ENCODE measurements at places on chromosomes 7 and 10.

DNA sequence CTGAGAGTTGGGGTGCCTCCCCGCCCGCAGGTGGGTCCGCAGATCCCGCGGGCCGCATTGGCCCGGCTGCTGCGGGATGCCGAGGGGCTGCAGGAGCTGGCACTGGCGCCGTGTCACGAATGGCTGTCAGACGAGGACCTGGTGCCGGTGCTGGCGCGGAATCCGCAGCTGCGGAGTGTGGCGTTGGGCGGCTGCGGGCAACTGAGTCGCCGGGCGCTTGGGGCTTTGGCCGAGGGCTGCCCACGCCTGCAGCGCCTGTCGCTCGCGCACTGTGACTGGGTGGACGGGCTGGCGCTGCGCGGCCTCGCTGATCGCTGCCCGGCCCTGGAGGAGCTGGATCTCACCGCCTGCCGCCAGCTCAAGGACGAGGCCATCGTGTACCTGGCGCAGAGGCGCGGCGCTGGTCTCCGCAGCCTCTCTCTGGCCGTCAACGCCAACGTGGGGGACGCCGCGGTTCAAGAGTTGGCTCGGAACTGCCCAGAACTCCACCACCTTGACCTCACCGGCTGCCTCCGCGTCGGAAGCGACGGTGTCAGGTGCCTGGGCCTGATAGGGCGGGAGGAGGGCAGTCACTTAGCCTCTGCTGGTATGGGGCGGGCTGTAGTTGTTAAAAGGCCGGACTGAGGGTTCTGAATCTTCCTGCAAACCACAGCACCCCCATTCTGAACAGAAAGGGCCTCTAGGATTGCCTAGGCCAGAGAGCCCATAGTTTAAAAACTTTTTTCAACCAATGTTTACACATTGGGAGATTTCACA, 1.3 kb downstream of the FBXL15 start:
- DNase-seq = no peak

GRCh38 chr7:27793780-27794179, 53.8 kb downstream of the TAX1BP1 start:
- DNase-seq = no peak

GRCh38 chr7:67821116-67821515, 824.5 kb downstream of the TYW1 start:
- DNase-seq = no peak

DNA sequence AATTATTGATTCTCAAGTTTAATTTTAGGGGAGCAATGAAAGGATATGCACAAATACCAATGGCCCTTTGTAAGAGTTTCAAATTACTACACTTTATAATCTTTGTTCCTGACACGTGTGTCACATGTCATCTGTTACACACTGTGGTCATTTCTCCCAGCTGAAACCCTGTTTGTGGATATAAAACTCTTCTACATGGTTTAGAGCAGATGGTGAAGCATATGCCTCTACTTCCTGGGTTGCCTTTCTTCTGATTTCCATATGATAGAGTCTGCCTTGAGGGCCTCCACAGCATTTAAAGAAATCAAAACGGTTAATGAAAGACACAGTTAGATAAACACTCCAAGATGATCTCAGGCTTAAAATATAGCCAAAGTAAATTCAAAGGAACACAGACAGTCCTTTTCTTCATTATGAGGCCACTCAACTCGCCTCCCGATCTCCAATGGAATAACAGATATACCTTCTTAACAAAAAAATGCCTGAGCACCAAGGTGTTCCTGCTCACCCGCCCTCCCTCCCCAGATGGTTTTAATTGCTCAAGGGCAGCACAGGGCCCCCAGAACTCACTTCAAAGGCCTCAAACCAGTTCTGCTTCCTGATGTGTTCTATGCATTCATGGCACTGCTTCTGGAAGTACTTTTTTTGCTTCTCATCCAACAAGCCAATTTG, 75.0 kb downstream of the CPVL start:
- peak; percentile 60 for DNase-seq

GRCh38 chr7:7185371-7185989, 3.1 kb downstream of the C1GALT1 start:
- no peak for DNase-seq

- DNase-seq = no peak
Observed at GRCh38 chr7:149850007-149850594, 11.9 kb downstream of the ZNF862 start.

- no peak for DNase-seq
Observed at GRCh38 chr7:1993776-1994740, 238.7 kb downstream of the MAD1L1 start.

DNA sequence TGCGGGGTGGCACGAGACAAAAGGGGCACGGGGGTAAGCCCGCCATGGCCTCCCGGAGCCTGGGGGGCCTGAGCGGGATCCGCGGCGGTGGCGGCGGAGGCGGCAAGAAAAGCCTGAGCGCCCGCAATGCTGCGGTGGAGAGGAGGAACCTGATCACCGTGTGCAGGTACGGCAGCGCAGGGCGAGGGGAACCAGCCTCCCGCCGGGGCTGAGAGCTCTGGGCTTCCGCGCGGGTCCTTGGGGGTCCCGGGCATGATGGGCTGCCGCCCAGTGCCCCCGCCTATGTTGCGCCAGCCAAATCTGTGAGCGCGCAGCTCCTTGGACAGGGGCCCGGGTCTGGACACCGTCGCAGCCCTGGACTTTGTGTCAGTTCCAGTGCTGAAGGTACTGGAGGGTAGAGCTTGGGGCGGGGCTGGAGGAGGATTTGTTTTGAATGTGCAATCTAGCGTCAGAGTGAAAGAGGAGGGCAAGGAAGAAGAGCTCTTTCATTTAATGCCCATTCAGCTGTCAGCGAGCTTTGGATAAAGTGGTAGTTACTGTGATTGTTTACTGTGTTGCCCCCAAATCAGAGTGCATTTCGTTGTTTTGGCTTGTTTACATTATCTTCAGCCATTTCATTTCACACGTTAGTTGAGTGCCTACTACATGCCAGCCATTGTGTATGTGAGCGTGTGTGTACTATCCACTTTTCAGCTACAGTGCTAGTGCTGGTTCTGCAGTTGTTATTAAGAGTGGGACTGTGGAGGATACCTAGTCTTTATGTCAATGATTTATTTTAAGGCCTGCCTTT, 777 bp downstream of the RUNDC3B start:
- DNase-seq = peak; percentile 8

DNA sequence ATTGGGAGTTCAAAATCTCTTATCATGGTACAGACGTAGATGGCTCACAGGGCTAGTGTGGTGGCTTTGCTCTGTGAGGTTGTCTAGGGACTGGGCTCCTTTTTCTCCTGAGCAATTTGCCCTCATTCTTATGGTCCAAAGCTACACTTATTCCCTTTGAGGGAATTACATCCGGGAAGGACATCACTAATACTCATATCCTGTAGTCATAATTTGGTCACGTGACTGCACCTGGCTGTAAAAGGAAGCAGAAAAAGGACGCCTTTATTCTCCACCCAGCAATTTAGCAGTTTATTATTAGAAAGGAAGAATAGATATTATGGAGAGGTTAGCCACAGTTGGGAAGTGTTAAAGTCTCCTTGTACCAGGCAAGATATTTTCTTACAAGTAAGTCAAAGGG, 28.1 kb downstream of the ARID5B start:
- DNase-seq = no peak

- no peak for DNase-seq
Observed at GRCh38 chr7:36657036-36657660, 67.1 kb downstream of the AOAH start.

GRCh38 chr7:70693321-70693685, 438.6 kb upstream of the GALNT17 start:
- DNase-seq = no peak

DNA sequence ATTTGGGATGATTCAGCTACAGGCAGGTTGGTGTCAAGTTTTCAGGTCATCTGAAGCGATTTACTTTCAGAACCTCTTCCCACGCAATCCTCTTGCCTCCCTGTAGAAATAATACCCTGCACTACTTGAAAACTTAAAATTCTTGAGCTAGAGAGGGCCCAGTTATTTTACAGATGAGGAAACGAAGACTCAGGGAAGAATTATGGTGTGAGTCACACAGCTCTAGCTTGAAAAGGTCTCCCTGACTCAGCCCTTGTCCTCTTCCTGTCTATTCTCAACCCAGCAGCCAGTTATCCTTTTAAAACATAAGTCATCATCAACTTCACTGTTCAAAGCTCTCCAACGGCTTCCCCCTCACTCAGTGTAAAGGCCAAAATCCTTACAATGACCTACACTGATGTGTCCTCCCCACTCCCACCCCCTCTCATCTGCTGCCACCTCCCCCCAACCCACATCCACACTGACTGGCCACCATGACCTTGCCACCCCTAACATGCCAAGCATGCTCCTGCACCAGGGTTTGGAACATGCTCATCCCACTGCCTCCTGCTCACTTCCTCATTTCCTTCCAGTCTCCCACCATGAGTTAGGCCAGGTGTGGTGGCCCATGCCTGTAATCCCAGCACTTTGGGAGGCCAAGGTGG, 3.4 kb downstream of the DNMBP start:
- no peak for DNase-seq

DNA sequence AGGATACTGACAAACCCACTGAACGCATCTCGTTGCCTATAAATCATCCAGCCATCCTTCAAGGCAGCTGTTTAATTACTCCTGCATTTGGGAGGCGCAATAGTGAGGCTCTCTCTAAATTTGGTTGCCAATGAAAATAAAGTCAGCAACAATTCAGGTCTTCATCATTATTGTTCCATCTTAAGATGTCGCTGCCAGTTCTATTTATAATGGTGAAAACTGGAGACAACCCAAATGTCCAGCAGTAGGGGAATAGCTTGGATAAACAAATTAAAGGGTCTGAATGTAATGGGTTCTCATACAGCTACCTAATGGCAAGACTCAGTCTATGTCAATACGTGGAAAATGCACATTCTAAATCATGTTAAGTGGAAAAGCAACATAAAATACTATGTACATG, 120.1 kb upstream of the PLXNA4 start:
- DNase-seq = no peak

DNA sequence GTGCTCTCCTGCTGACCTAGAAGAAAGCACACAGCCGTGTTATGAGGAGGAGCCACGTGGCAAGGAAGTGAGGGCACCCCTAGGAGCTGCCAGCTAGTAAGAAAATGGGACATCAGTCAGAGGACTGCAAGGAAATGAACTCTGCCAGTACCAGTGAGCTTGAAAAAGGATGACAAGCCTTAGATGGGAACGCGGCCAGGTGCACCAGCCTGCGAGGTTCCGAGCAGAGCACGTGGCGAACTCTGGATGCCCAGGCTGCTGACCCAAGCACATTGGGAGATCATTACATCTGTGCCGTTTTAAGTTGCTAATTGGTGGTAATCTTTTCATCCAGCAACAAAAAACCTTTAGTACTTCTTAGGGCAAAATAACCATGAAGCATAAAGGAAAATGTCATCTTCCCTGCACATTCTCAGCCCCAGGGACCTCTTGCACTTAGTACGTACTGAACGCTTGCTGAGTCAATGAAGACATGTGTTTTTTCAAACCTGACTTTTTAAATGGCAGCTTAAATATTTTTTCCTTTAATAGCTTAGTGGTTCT, 69.4 kb downstream of the AMZ1 start:
- no peak for DNase-seq

DNA sequence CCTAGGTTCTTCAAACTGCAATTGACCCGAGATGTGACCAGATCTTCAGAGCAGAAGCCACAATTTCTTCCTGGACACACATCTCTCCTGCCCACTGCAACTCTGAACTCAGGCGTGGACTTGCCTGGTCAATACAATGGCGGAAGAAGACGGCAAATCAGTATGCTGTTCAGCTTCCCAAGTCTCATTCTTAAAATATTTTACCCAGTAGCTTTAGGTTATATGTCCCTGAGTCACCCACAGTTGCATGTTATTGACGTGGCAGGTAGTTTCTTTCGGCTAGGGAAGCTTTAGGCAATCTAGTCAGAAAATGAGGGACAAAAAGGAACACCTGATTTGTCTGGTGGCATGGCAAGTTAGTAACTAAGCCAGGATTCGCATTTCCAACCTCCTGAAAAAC, 22.5 kb downstream of the CEP41 start:
- DNase-seq = no peak

Data from NCI-H2171 (cell line).